Ovary (tissue), 10 donors: ENCODE measurements at places on chromosomes 7 and 10. TPM values are rescaled to one million over a fixed set of nuclear protein-coding genes. Genes with fewer than 3 reads are reported as not detected.

METTL2B gene
- polyA plus RNA-seq, result 9.5 TPM

CLCN1 gene
- polyA plus RNA-seq, result not detected

MYOF gene
- 7.9 TPM for polyA plus RNA-seq

RARRES2 gene
- 761 TPM for polyA plus RNA-seq

SMIM30 gene
- 32.8 TPM for polyA plus RNA-seq

FGF8 gene
- not detected for polyA plus RNA-seq

DNAH11 gene
- 0.58 TPM for polyA plus RNA-seq

NEUROG3 gene
- polyA plus RNA-seq, result not detected

OR2A42 gene
- polyA plus RNA-seq, result 0.17 TPM

UCN3 gene
- polyA plus RNA-seq, result not detected

GNAT3 gene
- not detected for polyA plus RNA-seq

TMEM184A gene
- polyA plus RNA-seq, result not detected

UPK3B gene
- 0.78 TPM for polyA plus RNA-seq

OR2A7 gene
- polyA plus RNA-seq, result 0.92 TPM

LEP gene
- 0.87 TPM for polyA plus RNA-seq
